ENCODE measurements at places on chromosomes 13 and 19.

- DNase-seq: no peak
Observed at GRCh38 chr19:48290401-48290770, 20.5 kb downstream of the ZNF114 start.

- no peak for DNase-seq
Observed at GRCh38 chr13:98741741-98742435, 10.6 kb downstream of the SLC15A1 start.

GRCh38 chr13:107992542-107992941 lies 222.8 kb downstream of the LIG4 start:
- no peak for DNase-seq

GRCh38 chr13:91111476-91112200 lies 235.8 kb upstream of the MIR17HG start:
- DNase-seq: no peak

GRCh38 chr19:51398096-51398704 lies 7.8 kb upstream of the C19orf84 start:
- DNase-seq: no peak

GRCh38 chr19:5237190-5237780 lies 103.3 kb downstream of the PTPRS start:
- no peak for DNase-seq

DNA sequence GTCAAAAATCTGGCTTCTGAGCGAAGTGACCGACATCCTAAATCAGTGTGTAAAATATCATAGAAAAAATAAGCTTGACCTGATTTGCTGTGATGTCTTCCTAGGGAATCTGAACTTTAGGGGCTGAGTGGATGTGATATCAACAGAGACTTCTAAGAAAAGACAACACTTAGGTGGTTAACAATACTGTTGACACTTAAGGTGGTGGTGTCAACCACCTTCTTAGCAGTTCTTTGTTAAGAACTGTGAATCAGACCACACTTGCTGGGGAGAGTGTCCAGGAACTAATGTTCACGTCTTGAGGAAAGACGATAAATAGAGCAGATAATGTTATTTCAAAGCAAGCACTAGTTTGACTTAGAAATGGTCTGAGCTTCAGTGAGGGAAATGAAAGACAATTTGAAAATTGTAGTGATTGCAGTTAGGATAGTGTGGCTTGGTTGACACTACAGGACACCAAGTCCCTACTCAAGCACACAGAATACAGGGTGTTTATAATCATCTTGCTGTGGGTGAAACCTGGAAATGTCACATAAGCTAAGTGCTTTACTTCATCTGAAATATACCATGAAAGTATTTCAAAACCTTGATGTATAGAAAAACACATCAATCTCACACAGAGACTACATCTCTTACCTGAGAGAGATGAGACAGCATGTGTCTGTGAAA lies 1936.5 kb downstream of the PCDH9 start:
- no peak for DNase-seq

DNA sequence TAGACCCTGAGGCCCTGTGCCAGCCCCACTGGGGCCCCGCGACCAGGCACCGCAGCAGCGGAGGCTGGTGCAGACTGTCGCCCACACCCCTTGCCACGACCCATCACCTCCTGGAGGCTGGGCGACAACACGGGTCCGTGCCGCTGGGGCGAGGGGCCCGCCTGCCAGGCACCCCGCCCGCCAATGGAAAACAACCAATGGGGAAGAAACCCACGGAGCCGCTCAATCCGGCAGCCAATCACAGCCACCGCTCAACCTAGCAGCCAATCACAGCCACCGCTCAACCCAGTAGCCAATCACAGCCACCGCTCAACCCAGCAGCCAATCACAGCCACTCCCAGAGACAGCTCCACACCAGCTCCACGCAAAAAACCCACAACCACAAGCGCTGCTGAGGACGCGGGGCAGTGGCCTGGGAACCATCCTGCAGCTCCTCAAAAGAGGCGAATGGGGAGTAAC lies 29.7 kb downstream of the GPX4 start:
- no peak for DNase-seq

DNA sequence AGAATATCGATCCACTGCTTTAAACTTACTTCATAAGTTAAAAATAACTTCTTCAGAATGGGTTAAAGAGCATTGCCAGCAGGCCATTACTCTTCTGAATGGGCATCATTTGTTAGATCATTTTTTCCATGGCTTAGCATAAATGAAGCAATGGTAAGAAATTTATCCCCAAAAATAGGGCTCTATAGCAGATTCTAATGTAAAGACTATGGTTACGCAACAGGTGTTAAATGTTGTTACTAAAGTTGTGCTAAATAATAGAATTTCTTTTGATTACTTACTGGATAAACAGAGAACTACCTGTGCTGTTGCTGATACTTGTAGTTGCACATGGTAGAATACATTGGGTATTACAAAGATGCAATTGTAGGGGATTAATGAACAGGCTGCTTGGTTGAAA lies 15.9 kb upstream of the ZNF98 start:
- DNase-seq: no peak

DNA sequence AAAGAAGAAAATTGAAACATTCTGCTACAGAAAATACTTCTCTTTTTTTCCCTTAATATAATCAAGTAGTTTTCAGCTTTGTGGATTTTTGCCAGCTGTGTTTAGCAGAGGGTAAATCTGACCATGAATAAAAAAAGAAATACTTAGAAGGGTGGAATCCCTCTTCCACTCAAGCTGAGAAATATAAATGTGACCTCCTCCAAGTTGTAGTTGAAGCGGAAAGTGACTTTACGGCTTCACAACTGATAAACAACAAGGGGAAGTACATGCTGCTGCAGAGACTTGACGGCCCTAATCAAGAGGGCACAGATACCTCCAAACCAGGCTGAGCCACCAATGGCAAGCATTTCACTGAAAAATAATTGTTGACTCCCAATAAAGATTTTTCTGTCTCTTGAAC lies 785.0 kb downstream of the SLITRK5 start:
- DNase-seq: no peak

- no peak for DNase-seq
Observed at GRCh38 chr13:52736891-52737290, 2.7 kb downstream of the CNMD start.

DNA sequence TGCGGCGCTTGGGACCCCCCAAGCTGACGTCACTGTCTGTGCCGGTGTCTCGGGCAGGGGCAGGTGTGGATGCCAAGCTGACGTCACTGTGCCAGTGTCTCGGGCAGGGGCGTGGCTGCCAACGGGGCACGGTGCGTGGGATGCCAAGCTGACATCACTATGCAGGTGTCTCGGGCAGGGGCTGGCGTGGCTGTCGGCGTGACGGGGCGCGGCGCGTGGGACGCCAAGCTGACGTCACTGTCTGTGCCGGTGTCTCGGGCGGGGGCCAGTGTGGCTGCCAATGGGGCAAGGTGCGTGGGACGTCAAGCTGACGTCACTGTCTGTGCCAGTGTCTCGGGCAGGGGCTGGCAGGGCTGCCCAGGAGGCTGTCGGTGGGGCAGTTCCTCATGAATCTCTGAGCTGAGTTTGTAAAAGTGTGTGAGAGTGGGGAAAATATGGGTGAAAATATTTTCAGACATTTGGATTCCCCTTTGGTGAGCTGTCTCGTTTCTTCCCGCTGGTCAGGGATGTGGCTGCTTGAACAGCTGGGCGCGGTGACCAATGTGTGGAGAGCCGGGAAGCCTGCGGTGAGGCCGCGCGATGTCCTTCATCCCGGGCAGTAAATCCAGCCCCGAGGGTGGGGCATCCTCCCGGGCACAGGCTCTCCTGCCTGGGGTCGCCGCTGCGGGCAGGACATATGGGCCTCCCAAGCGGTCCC lies 25.2 kb downstream of the MCF2L start:
- no peak for DNase-seq

GRCh38 chr13:22789916-22790315 lies 390.9 kb upstream of the SGCG start:
- no peak for DNase-seq

GRCh38 chr19:32868206-32868950 lies 1.2 kb downstream of the SLC7A9 start:
- no peak for DNase-seq

DNA sequence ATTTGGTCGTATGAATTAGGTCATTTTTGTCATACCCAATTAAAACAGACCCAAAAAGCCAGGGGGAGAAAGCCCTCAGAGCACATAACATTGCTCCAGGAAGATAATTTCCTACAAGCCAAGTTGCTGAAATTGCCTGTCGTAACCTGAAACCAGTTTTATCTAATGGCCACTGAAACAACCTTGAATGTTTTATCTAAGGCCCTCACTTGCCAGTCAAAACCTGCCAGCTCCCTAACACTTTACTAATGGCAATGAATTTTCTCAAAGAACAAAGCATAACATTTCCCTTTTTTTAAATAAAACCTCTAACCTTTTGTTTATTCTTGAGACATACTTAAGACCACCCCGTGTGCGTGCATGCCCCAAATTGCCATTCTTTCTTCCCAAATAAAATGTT lies 496.2 kb upstream of the KLHL1 start:
- DNase-seq: no peak

DNA sequence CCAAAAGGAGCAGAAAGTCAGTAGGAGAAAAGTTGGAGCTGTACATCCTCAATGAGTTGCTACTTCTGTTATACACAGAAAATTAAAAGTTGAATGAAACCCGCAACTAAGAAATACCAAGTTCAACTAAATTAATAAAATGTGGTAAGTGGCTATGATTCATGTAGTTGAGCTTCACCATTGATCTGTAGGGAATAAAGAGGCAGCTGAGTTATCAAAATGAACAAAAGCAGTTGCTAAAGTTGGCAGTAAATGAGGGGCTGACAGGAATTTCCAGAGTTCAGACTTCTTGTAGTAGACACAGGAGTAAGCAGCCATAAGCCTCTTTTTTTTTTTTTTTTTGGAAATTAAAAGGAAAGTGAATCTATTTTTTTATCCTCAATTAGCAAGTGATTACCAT lies 234.6 kb downstream of the POSTN start:
- no peak for DNase-seq

GRCh38 chr19:35889370-35890112 lies 10.8 kb downstream of the NFKBID start:
- DNase-seq: no peak

DNA sequence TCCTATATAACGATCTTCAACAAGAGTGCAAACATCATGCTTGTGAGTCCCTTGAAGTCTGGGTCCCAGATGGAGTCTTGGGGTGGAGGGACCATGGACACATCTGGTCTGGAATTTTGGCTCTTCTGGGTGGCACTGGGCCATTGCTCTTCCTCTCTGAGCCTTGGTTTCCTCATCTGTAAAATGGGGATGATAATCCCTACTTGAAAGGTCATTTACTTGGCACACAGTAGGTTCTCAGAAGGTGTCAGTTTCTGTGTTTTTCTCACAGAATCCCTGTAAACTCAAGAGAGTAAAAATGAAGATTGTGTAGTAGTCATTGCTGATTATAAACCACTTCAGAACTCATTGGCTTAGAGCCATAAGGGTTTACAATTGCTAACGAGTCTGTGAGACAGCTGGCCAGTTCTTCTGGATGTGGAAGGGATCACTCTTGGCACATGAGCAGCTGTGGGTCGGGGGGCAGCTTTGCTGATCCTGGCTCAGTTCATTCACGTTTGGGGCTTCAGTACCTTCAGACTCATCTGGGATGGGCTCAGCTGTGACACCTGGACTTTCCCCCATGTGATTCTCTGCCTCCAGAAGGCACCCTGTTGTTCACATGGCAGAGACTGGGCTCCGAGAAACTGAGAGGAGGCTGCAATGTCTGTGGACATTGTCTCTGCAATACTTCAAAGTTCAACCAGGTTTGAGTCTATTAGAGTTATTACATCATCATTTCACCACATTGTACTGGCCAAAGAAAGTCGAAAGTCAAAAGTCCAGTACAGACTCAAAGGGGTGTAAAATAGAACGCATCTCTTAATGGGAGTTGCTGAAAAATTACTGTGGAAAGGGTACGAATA lies 7.8 kb downstream of the CYP4F12 start:
- DNase-seq: no peak

- no peak for DNase-seq
Observed at GRCh38 chr13:23744315-23744714, 144.9 kb downstream of the MIPEP start.

GRCh38 chr19:35124098-35125060 lies 8.8 kb downstream of the FXYD3 start:
- DNase-seq: no peak

DNA sequence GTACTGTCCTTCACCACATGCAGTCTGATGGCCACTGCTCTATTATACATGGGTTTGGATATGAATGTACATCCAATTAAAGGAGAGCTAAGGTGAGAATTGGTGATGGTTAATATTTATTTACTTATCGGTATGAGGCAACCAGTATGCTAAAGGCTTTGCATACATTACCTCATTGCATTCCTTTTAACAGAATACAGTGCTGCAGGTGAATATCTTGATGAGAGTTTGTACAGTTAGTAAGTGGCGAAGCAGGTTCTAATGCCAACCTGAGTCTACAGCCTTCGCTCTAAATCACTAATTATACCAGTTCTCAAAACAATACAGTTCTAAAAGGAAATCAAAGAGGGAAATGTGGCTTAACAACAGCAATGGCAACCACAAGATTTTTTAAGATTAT lies 284.1 kb downstream of the ITGBL1 start:
- DNase-seq: no peak

DNA sequence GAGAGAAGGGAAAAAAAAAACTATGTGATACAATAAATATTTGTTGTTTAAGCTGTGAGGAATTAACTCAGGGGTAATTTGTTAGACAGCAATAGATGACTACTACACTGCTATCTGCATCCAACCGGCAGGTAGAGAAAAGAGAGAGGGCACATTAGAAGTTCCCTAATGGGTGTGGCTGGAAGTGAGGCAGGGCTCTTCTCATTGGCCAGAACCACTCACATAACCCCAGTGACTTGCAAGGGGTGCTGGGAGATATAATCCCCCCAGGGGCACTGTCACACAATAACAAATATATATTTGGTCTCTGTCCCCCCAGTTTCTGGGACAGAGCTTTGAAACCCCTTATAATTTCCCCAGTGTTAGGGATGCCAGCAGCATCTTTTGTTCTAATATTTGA lies 24.3 kb downstream of the FGF21 start:
- DNase-seq: no peak

Measured in NCI-H1436 treated with DMSO at 0.1 percent for 48 hours (cell line).